ENCODE measurements at places on chromosomes 5 and 9.

- DNase-seq, result no peak
These were observed 1738.8 kb downstream of the EFNA5 start for GRCh38 chr5:105931881-105932421.

GRCh38 chr9:18473652-18474279 lies at the start of gene ADAMTSL1:
Gene ADAMTSL1 (plus strand): TSS chr9:18474153. CDS start chr9:18474233, 80 bp downstream.
- DNase-seq, result peak; percentile 37

DNA sequence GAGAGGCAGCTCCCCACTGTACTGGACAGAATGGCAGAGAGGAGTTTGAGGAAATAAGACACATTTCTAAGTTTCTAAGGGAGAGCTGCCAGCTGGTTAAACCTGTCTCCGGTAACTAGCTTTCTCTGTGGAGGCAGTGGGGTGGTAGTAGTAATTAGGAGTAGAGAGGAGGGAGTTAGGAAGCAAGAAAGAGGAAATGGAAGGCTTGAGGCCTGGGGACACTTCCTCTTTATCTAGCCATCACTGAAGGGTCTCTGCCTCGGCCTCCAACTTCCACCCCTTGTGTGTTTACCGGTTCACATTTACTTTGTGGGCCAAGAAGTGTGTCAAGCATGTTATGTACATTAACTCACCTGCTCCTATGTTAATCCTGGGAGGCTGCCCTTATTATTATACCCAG lies 462.2 kb upstream of the DMAC1 start:
- DNase-seq, result no peak

- DNase-seq, result no peak
These were observed 62.5 kb upstream of the DNAH5 start for GRCh38 chr5:14006823-14007520.

DNA sequence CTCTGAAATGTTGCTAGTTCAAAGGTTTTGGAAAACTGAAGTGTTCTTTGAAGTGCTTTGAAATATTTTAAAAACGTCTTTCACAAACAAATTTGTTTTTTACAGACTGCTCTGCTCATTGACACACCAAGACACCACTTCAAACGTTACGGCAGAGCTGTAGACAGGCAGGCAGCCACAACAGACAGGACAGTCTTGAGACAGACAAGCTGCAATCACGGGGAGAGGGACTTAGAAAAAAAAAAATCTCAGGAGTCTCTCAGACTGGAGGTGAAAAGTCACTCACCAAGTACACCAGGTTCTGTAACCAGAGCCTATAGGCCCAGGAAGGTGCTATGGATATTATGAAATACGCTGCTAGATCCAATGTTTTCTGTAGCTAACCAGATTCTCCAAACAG lies 135.4 kb downstream of the ISL1 start:
- DNase-seq, result no peak

DNA sequence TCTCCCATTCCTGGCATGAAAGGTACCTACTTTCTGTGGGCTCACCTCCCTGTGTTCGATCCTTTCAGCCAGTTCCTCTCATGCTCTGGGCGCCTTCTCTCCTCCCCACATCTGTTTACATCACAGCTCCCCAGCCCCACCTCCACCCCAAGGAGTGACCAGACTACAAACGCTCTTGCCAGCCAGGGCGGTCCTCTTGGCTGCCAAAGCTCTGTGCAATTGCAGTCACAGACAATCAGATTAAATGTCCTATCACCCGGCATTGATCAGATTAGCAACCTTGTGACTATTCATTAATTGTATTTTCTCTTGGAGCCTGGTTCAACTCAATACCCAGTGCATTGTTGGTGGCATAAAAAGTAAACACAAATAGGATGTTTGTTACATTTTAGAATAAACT lies 211.2 kb upstream of the TBCA start:
- DNase-seq, result no peak

GRCh38 chr5:83919071-83920041 lies 198.7 kb upstream of the HAPLN1 start:
- no peak for DNase-seq

DNA sequence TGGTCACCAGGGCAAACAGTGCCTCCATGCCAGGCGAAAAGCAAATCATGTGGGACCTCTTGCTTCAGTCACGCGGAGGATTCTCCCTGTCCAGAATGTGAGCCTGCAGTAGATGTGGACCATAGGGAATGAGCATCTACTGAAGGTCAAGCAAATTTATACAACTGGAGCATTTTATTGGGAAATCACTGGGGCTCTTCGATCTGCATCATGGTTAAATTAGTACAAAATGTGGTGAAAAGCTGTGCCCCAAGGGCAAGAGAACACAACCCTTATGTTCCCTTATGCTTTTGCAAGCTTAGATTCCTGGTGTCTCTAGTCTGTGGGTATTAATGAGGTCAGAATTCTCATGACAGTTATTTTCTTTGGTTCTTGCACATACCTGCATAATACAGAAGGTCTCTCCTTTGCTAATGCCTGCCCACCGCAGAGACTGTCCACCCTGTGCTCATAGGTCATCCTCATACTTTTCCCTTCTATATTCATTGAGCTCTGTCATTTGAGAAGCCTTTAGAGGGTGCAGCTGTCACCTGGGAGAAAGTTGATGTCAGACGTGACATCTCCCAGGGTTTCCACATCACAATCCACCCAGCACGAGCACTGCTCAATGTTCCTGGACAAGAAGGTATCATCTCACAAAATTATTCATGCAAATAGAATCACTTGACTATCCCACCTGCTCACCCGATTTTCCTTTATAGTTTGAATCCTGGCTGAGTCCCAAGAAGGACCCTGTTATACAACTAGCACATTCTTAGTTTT lies 111.7 kb downstream of the NXNL2 start:
- no peak for DNase-seq

DNA sequence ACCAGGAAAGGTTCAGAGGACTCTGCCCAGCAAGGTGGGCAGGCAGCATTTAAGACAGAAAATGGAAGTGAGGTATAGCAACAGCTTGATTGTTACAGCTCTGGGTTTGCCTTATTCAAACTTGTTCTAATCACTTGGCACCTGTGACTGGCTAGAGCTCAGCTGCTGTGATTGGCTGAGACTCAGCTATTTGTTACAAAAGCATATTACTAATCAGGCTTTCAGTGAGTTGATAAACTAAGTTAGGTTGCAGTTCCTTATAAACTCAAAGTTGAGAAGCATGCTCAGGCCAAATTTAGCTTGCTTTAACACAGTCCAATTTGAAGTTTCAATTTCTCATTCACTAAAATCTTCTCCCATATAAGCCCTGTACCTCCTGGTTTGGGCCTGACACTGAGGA lies 56.3 kb downstream of the GDA start:
- DNase-seq, result no peak
